Stimulated activated CD8-positive, alpha-beta memory T cell treated with anti-CD3 and anti-CD28 coated beads, Interleukin-4, amount 100 ng/mL, for 4 hours (primary cell): ENCODE measurements at places on chromosomes 2 and 18.

GRCh38 chr18:12776821-12777471 lies 74.1 kb downstream of the PSMG2 start:
- no peak for DNase-seq

DNA sequence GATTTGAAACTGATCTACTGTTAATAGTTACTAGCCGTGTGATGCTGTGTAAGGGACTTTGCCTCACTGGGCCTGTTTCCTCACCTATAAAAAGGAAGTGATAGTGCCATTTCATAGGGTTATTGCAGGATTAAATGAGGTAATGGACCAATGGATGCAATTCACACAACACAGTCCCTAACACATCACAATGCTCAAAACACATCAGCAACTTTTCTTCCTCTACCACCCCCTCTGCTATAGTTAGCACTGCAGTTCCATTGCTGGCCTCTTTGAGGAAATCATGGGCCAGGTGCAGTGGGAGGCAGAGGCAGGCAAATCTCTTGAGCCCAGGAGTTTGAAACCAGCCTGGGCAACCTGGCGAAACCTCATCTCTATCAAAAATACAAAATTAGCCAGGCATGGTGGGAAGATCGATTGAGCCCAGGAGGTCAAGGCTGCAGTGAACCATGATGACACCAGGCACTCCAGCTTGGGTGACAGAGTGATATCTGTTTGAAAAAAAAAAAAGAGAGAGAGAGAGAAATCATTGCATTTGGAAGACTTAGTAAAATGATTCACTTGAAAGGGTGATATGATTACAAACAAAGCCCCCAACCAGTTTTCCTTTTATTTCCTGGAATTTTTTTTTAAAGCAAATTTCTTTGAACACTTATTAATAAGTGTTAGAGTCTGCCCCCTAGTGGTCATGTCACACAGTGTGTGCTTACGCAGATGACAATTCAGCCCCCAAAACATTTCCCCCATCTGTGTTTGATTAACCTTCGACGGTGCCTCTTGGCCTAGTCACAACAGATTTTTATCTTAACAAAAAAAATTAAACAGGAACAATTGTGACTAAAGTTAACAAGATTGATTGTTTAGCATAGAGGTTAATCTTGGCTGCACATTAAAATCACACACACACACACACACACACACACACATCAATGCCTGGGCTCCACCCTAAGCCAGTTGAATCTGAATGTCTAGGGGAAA lies 88.6 kb upstream of the BCL11A start:
- DNase-seq, result no peak

DNA sequence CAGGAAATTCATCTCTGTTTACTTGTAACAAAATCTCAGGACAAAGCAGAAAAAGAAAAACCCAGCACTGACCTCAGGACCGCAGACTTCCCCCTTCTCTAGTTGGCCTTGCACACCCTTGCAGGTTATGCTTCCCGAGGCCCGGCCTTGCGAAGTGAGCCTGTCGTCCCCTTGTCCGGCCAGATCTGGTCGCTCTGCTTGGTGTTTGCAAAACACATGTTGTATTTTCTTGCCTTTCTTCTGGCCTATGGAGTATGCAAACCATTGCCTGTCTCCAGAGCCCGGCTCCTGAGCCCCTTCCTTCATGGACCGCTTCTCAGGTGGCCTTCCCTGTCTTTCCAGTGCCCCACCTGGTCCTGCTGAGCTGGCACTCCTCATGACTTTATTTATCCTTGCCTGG lies 4.8 kb downstream of the IMPA2 start:
- no peak for DNase-seq

- no peak for DNase-seq
Observed at GRCh38 chr2:85419009-85419675, 628 bp downstream of the SH2D6 start.

GRCh38 chr18:506264-506663 lies 5.8 kb upstream of the COLEC12 start:
- no peak for DNase-seq

GRCh38 chr18:73313476-73313875 lies 445.7 kb upstream of the NETO1 start:
- no peak for DNase-seq

DNA sequence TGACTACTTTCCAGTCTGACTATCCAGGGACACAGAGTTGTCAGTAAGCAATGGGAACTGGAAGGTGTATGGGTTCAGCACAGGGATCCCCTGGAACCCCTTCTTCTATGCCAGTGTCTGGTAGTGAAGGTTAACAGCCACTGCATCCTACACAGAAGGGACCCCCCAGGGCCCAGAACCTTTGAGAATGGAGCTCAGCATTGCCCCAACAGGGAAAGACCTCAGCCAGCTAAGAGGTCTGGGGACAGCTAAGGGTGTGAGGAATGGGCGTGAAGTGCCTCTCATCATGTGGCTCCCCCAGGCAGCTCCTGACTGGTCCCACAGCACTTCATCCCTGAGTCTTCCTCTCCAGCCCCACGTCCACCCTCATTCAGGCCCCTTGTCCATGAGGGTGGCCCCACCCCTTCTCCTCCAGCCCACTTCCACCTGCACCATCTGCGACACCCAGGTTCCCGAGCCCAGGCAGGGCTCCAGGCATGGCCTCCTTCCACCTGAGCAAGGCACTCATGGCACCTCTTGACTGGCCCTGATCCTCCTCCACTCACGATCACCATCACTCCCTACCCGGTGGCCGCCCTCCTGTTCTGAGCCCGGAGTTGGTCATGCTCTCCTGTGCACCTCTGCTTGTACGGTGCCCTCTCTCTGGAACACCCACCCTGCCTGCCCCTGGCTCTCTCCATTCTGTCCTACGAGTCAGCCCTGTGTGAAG lies 77.1 kb downstream of the SFXN5 start:
- no peak for DNase-seq

GRCh38 chr2:187994464-187995331 lies 297.0 kb upstream of the GULP1 start:
- no peak for DNase-seq

GRCh38 chr2:237073552-237073951 lies 12.1 kb upstream of the COPS8 start:
- DNase-seq, result no peak

GRCh38 chr18:55550471-55550870 lies 37.5 kb downstream of the TCF4 start:
- no peak for DNase-seq

GRCh38 chr18:7056026-7056425 lies 61.6 kb downstream of the LAMA1 start:
- no peak for DNase-seq

DNA sequence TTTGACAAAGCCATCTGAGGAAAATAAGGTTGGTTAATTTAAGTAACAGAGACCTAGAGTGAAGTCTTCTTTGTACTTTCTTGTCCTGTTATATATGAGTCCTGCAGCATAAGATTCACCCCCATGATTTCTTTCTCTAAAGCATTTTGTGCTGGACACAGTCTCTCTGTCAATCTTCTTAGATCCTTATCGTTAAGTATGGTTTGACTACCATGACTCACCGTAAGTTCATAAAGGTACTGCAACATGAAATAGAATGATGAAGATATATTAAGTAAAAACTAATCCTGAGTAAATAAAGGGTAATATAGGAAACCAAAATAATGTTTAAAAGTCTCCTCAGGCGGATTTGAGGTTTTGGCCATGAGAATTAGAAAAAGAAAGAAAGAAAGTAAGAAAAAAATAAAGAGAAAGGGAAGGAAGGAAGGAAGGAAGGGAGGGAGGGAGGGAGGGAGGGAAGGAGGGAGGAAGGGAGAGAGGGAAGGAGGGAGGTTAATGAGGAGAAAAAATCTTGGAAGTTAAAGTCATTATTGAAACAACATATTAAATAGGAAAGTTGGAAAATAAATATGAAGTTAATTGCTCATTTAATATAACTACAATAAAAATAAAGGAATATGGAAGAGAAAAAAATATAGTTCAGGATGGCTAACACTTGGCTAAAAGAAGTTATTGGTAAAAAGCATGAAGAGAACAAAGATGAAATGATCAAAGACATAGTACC lies 980.3 kb upstream of the CDH2 start:
- DNase-seq, result no peak

DNA sequence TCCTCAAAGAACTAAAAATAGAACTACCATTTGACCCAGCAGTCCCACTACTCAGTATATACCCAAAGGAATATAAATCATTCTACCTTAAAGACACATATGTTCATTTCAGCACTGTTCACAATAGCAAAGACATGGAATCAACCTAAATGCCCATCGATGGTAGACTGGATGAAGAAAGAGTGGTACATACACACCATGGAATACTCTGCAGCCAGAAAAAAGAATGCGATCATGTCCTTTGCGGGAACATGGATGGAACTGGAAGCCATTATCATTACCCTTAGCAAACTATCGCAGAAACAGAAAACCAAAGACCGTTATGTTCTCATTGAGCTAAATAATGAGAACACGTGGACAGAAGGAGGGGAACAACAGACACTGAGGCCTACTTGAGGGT lies 44.5 kb downstream of the TWSG1 start:
- DNase-seq, result no peak

DNA sequence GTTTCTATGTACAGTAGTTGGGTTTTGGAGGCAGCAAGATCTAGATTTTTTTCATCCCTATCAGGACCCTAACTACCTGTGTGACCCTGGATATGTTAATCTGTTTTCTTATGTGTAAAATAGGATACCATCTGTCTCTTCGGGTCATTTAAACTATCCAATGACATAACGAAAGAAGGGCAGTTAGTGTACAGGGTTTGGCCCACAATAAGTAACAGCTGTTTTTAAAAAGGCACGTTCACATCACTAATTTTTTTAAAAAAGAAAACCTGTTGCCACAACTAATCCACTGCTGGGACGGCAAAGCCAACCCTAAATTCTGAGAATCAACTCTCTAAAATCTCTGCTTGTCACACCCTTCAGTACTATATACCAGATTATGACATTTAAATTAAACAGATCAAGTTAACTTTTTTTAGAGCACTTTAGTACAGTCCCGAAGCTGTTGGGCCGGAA lies 869 bp downstream of the USP40 start:
- no peak for DNase-seq

DNA sequence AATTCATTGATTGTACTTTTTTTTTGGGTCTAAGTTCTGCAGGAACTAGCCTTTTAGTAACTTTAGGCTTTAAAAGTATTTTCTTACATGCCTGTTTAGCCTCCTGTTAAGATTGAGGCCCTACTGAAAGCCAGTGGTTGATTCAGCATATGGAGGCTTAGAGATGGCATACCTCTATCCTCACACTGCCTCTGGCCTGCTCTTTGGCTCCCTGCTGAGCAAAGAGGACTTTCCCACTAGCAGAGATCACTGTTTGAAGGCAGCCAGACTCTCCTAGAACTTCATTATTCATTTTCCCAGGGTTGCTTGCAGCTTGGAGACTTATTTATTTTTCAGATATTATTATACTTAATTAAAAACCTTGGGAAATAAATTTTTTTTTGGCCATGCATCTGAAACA lies 405.6 kb upstream of the MEX3C start:
- no peak for DNase-seq

- no peak for DNase-seq
Observed at GRCh38 chr2:152386266-152386665, 51.3 kb downstream of the FMNL2 start.

GRCh38 chr18:65725251-65726050 lies 25.4 kb upstream of the CDH7 start:
- DNase-seq, result no peak

- no peak for DNase-seq
Observed at GRCh38 chr2:218017211-218018053, 14.6 kb upstream of the TNS1 start.

GRCh38 chr2:137333386-137334165 lies 568.2 kb downstream of the THSD7B start:
- DNase-seq, result no peak

DNA sequence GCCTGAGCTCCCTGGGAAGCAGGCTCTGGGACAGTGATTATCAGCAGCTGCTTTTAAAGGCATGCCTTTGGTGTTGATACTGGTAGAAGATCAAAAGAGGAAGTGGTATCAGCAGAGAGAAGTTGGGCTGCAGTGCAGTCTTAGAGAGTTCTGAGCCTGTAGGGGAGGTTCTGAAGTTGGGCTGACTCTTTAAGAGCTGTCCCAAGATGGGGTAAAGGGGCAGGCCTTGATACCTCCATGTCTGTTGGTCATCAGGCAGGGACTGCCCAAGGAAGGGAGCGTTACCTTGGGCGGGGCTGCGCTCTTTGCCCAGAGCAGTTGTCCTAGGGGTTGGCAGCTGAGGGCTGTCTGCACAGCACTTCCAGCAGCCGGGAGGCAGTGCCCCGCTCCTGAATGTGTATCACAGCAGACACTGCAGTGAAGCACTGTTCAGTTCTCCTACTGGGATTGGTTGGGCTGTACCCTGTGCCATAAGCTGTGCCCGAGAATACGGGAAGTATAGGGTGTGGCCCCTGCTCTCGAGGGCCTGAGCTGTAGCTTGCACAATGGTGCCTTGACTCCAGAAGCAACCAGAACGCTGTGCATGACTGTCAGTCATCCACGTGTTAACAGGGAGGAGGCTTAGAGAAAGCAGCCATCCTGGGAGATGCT lies 177.0 kb downstream of the CTIF start:
- DNase-seq, result no peak
